ENCODE measurements at places on chromosomes 4 and X.

DNA sequence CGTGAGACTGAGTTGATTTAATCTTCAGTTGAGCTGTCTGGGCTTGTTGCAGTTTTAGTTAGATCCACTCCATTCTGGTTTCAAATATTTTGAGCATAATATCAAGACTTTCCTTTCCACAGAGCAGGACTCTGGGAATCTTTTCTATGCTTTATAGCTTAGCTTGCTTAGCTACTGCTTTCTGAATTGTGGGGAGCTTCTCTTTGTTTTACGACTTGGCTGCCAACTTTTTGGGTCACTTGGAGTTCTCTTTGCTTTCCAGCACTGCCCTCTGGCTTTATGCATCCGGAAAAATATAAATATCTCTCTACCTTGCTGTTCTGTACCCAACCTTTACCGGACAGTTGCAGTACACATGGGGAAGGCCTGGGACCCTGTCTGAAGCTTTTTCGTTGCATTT, 292.1 kb downstream of the STIM2 start:
- DNase-seq = no peak

DNA sequence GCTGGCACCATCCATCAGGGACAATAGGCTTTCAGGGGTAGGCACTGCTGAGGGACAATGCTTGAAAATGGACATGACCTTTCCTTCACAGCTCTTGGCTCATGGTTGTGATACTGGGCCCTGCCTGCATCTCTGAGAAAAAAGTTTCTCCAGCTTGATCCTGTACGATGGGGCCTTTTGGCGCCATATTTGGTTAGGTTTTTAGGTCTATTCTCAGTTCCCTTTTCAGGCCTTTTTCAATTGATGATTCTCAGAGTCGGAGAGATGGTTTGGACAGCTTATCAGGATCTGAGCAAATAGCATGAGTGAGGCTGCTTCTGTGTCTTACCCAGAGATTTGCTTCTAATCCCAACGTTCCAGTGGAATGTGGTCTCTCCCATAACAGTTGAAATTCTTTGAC, 141.6 kb downstream of the ZNF518B start:
- DNase-seq = no peak

DNA sequence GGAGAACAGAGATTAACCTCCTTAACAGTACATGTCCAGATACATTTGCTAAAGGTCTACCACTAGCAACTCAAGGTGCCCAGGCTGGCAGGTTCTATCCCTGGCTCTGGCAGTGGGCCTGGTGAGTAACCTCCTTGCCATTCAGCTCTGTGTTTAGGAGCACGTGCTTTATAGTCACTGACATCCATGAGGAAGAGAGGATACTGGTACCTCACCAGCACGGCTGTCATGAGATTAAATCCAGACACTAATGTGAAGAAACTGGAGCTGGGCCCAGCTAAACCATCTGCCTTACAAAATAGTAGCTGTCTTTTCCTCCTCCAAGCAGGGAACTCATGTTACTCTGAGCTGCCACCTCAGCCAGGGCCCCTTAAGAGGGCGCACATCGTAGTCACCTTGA, 45.3 kb downstream of the GPRASP3 start:
- no peak for DNase-seq

GRCh38 chr4:83779103-83780052, 243.5 kb downstream of the GPAT3 start:
- DNase-seq = no peak

- DNase-seq = peak; percentile 1
Measured at GRCh38 chrX:54248309-54248708, 65.3 kb upstream of the FAM120C start.

DNA sequence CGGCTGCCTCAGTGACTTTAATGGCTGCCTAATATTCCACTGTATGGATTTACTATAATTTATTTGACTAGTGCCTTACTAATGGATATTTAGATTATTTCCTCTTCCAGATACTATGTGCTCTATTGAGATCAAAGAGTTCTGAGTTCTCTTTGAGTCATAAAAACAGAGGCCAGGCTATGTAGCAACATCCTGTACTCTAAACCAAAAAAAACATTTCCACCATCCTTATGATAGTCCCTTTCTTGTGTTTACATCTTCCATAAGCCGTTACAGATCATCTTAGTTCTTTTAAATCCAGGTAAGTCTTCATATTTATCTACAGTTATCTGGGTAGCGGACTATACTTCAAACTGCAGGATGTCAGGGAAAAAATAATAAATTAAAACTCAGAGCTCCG, 56.6 kb upstream of the TMEM184C start:
- DNase-seq = no peak

All from brain (organoid and tissue), 16 donors.